Activated naive CD4-positive, alpha-beta T cell treated with anti-CD3 and anti-CD28 coated beads, Interleukin-2, amount 50 U/mL, for 72 hours (primary cell): ENCODE measurements at places on chromosomes 12 and 14. TPM values are rescaled to one million over a fixed set of nuclear protein-coding genes. Genes with fewer than 3 reads are reported as not detected.

SIX4 gene
- not detected for total RNA-seq

GALNT8 gene
- total RNA-seq, result 0.32 TPM

DNA sequence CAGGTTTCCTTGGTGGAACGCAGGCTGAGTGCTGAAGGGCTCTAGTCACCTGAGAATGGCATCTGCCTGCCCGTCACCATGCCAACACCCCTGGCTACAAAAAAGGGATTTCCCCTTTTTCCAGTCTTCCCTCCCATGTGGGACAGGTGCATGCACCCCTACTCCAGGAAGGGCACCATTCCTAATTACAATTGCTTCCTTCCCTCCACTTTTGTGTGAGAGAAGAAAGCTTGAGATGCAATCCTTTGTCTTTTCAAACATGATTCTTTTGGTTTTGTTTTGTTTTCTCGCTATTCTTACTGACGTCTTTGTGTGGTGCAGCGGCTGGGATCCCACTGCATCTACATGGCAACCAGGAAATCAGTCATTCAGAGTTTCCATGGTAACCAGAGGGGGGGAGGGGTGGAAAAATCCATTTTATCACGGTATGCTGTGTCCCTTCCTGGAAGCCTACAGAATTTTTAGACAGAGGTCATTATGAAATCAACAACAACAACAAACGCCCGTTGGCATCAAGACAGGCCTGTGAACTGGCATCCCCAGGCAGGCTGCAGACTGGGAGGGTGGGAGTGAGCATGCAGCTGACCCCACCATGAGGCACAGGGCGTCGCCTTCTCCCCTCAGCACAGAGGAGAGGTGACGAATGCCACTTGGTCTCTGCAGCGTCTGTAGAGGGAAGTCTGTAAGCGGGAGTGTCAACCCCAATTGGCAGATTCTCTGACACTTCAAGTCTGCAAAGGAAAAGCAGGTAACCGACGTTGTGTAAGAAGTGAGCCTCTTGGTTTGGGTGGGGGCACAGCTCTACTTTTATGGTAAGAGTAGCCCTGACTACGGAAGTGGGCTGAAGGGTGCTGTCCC, 13.6 kb upstream of the GNG2 start:
- peak; percentile 89 for DNase-seq

FBXO21 gene
- total RNA-seq, result 26.0 TPM

TMEM229B gene
- 1.0 TPM for total RNA-seq

OAS3 gene
- 76.6 TPM for total RNA-seq

VDR gene
- 133 TPM for total RNA-seq

DNA sequence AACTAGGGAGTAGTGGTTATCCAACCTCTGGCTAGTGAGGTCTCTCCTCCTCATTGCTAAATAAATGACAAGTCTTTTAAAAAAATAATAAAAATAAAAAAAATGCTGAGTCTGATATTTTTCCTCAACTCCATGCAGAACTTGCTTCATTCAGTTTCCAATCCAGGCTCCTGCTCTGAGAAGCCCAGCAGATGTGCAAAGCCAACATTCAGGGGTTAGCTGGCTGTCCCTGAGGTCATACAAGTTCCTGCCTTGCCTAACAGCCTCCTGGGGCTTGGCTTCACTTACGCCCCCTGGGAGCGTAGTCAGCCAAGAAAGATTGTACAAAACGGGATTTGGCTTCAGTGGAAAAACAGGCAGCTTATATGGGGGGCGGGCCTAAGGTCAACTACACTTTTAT, 23.3 kb downstream of the RTRAF start:
- DNase-seq, result no peak
